ENCODE measurements at places on chromosomes 12 and 14.

GRCh38 chr12:15688838-15689625, 100.2 kb downstream of the EPS8 start:
- DNase-seq: no peak

- no peak for DNase-seq
Observed at GRCh38 chr12:13069380-13069779, 25.2 kb downstream of the FAM234B start.

- no peak for DNase-seq
Observed at GRCh38 chr14:93905623-93906022, 21.5 kb upstream of the FAM181A start.

DNA sequence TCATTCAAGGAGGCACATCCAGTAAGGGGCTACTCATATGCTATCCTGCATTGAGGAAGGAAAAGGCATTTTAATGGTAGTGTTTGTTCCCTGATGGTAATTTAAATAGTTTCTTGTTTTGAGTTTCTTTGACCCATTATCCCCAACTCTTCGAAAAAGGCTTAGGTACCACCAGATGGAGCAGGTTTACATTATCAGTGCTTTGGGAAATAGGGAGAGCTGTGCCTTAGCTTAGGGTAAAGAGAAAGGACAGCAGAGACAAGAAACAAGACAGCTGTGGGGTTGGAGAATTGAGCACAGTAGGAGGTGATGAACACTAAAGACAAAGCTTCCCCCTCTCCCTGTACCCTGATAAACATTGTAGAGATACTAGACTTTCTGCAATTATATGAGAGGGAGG, 29.1 kb upstream of the HELB start:
- DNase-seq: no peak

DNA sequence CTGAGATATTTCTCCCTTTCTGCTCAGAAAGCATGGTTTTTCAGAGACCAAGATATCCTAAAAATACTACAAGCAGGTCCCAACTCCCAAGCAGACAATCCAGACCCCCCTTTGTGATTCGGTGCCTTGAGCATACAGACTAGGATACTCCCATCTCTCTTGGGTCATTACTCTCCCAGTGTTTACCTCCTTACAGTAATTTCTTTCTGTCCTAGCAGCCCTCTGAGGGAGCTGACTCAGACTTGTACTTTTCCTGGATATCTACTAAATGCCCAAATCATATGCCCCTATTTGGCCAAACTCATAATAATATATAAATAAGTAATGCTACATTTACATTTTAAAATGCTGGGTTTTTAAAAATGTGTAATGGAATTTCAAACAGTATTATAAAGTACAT, 355.6 kb downstream of the LRIG3 start:
- no peak for DNase-seq

DNA sequence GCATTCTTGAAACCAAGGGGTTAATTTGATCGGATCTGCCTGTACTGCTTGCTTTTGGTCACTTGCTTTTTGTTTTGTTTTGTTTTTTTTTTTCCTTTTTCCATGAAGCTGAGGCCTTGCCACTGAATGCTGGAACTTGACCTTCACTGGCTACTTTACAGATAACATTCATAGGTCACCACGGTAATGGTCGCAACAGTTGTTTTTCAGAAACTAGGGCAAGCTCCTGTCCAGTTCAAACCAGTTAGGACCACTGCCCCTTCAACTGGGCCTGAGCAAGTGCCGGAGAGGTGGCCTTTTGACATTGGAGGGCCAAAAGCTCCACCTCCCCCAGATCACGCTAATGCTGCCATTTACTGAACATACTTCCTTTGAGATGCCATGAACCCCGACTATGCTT, 147.6 kb downstream of the FOXN3 start:
- no peak for DNase-seq

DNA sequence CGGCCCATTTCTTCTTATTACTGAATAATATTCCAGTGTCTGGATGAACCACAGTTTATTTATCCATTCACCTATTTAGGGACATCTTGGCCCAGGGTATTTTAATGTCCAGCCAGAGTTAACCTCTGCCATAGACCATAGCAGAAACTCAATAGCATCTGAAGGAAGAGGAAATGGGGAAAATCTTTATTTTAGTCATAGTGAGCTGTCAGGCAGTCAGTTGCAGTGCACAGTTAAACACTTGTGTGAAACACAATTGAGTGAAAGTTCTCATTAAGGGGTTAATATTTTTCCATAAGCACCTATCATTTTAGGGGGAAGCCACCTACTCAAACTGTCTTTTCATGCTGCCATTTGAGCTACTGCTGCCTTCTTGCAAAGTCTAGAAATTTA, 197.3 kb upstream of the PPFIA2 start:
- DNase-seq: no peak

DNA sequence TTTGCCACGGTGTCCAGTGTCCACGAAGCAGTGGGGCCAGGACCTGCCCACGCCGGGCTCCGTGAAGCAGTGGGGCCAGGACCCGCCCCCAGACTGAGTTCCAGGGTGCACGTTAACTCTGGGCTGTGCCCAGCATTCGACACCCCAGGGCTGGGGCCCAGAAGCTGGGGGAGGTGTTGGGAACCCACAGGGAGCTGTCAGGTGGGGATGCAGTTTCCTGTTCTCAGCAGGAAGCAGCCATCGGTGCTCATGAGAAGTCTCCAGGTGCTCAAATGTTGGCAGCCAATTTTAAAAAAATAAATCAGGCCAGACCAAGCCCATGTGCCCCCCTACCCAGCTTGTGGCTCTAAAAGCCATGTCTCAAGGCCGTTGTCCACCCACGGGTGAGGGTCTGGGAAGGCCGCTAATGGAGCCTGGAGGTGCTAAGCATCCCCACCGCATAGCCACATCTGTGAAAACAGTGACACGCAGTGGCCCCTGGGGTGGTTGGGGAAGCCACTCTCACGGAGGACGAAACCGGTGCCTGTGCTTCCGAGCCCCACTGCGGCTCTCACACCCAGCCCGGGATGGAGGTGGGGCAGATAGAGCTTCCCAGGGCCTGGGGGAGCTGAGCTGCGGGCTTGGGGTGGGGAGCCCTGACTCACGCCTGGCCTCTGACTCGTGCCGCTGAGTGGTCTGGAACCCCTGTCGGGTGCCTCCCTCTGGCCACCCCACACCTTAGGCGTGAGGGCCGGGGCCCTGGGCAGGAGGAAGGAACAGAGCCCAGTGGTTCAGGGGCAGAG, 53.5 kb downstream of the FBRSL1 start:
- DNase-seq: no peak

GRCh38 chr12:121803861-121804416, at the start of gene SETD1B:
SETD1B (plus strand) TSS chr12:121804009; CDS start chr12:121804738, 729 bp downstream.
- DNase-seq: no peak

DNA sequence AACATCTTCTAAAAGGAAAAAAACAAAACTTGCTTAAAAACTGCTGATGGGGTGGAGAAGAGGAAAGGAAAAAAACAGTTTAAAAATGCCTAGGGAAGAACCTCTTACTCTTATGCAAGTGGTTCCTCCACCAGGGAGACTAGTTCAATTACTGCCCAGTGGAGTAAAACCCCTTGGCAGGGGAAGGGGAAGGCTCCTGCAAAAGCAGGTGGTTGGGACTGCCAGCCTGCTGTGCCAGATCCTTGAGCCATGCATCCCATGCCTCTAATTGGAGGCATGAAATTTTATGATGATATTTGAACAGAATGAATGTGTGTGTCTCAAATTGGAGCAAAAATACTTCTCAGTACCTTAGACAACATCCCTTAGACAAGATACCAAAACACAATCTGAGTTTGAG, 118.8 kb downstream of the FSCB start:
- no peak for DNase-seq

DNA sequence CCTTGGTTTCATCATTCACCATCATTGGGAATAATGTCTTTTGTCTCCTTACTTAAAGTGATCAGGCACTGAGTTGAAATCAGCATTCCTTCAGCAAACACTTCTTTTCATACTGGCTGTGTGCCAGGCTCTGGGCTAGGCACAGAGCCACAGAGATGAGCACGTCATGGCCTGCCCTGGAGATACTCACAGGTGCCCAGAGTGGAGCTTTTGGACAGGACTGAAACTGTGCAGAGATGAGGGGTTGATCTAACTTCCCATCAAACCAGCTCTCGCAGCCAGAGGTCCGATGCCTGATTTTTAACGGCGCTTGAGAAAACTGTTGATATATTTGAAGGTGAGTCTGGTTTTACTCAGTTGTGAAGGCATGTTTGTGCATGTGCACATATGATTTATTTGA, 43.1 kb downstream of the CACNA1C start:
- no peak for DNase-seq

- DNase-seq: no peak
Observed at GRCh38 chr14:102754370-102755262, 22.6 kb upstream of the TRAF3 start.

DNA sequence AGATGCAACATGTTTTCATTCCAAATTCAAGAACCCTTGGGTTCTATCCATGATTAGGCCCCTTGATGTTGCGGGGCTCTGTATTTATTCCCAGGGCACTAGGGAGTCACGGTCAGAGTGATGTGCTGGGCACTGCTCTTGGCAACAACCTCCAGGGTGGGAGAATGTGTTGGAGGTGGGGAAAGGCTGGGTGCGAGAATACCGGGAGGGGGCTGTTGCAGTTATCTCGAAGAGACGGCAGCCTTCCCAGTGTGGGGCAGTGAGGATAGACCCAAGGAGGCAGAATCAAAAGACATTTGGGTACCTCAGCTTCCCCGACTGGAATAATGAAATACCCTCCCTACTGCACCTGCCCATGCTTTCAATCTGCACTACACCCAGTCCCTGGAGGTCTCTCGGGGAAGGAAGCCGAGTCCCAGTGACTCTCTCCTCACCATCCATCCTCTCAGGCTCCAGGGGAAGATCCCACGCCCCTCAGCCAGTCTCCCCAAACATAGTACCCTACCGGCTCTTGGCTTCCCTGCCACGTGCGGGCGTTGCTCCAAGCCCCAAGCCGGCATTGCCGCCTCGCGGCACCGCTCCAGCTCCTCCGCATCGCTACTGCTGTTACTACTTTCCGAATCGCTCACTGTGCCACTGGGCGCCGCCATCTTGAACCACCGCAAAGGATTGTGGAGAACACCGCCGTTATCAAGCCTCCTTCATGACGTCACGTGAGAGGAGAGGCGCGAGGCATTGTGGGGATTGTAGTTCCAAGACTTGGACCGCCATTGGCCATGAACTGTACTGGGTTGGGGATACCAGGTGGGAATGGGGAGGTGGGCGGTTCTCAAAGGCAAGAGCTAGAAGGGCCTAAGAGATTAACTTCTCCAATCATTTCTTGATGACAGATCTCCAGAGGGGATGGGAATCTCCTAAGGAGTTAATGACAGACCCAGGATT, at the start of gene C12orf43:
TSS of gene C12orf43 (minus strand) at position 663 of the 942 bp plus-strand sequence. CDS start at position 650, 13 bp downstream.
- peak; percentile 72 for DNase-seq

All from fibroblast of the conjunctiva (primary cell).